NCI-H1417 (cell line): ENCODE measurements at places on chromosomes 5 and 9.

- DNase-seq: no peak
These were observed 116.6 kb upstream of the ABCA1 start for GRCh38 chr9:105044518-105044917.

DNA sequence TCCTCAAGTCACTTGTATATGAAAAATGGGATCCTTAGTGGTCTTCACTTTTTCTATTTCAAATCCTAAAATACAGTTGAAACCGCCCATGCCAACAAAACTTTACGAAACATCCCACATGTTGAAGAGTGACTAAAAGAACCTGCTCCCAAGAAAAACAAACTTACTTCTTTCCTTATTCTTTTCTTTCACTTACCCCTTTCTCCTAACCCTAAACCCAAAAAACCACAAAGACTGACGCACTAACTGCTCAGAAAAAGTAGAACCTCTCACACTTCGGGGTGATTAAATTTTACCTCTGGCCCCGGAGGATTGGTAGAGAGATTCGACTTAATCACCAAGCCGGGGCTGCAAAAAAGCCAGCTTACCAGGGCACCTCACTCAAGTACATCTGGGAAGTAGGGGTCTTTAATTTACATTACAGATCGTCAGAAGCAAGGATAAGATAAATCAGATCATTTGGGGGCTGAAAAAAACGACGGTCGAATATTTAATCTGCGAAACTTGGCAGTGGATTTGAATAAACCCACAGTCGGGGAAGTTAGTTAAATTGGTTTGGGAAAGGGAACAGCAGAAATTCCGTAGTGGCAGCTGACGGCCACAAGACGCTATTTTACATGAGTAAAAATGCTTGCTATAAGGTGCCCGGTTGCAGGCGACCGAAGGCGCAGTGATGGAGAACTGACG lies 1.3 kb downstream of the CDO1 start:
- DNase-seq: no peak

GRCh38 chr5:112886975-112887374 lies 25.9 kb downstream of the SRP19 start:
- no peak for DNase-seq

- DNase-seq: no peak
These were observed 29.4 kb downstream of the ABITRAM start for GRCh38 chr9:108963459-108964143.

- DNase-seq: no peak
These were observed 38.4 kb downstream of the ZFAND5 start for GRCh38 chr9:72326641-72327040.

- DNase-seq: no peak
These were observed 31.6 kb downstream of the NTNG2 start for GRCh38 chr9:132193227-132194124.

DNA sequence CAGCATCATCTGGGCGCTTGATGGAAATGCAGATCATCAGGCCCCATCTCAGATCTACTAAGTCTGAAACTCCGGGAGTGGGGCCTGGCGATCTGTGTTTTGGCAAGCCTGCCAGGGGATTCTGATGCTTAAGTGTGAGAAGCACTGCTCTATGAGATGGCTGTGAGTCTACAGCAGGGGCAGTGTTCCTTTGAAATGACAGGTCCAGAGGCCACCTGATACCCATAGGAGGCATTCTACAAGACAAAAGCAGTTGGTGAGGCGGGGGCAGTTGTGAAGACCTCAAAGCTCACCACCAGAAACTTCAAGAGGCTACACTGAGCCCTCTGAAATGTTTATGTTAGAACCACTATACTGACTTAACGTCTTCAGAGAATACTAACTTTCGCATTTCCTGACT lies 86.9 kb upstream of the SPATA31D4 start:
- no peak for DNase-seq

DNA sequence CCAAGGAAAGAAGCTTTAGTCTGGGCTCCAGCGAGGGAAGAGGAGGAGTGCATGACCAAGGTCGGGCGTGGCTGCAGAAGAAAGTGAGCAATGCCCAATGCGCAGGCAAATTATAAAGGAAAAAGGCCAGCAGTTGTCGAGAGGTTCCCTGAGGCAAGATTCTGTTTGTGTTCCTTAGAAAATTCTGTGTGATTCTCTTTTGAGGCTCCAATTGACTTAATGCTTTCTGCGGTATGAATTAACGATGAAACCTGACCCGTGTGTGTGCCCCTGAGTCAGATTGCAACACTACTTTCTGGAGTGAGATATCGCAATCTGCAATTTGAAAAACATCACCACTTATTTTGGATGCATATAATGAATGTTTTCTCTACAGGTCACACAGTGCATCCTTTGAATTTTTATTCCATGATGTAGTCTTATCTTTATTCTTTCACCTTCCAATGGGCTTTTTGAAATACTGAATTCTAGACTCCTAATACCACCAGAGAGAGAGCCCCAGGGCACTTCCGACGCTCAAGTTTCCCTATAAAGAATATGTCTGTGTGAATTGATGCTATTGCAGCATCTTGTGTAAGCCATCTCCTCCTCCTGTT lies 117.9 kb upstream of the IL6ST start:
- peak; percentile 31 for DNase-seq

DNA sequence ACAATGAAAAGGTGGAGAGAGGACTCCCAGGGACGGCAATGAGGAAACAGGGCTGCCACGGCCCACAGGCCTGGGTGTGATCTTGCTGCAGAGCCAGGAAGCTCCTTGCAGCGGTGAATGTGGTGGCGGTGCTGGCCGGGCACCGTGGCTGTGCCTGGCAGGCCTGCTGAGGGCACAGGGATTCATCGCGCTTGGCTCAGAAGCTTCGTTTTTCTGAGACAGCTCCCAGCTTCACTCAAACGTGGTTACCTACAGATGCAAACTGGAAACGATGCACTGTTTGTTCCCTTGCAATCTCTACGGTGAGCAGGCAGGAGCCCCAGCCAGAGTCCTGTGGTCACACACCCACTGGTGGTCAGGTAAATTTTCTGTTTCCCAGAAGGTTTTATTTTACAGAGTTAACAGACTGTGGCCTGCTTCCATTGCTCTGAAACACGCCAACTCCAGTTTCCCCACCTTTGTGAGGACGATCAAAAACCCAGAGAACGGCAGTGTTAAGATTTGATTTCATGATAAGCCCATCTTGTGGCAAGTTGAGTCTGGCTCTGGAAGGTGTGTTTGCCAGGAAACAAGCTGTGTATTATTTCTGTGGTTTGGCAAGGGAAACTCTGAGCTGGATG lies 183.9 kb downstream of the AUH start:
- DNase-seq: no peak

DNA sequence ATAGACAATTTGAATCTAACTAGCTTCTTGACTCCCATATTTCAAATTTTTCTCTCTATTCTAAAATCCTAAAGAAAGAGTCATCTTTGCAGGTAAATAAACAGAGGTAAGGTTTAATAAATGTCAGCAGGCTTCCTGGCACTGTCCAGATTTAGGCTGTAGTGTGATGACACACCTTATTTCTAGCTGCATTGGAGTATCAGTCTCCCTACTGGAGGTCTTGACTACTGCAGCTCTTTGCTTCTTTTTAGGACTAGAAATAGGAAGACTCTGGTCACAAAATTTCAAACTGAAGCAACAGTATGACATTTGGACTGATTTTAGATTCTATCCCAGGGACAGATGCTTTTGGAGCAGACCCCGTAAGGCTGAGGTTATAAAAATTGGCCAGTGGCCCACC lies 40.7 kb upstream of the PPP3R2 start:
- DNase-seq: no peak

GRCh38 chr9:121684381-121685145 lies 33.1 kb downstream of the DAB2IP start:
- peak; percentile 16 for DNase-seq

DNA sequence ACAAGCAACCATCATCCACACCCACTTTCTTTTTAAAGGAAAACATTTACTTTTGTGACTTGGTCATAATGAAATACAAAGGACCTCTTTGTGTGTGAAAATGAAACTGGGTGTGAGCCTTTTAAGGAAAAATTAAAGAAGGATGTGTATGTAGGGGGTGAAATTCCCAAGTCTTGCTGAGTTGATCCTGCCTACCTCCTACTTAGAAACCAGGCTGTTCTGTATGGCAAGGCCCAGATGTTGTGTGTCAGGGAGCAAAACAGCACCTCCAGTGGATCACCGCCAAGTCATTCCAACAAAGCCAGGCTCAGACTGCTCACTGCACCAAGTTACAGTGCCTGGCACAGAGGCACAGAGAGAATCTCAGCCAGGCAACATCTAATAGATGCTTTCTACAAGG lies 198.5 kb upstream of the FBN2 start:
- no peak for DNase-seq

- no peak for DNase-seq
These were observed 12.3 kb upstream of the C5orf24 start for GRCh38 chr5:134833340-134834032.

DNA sequence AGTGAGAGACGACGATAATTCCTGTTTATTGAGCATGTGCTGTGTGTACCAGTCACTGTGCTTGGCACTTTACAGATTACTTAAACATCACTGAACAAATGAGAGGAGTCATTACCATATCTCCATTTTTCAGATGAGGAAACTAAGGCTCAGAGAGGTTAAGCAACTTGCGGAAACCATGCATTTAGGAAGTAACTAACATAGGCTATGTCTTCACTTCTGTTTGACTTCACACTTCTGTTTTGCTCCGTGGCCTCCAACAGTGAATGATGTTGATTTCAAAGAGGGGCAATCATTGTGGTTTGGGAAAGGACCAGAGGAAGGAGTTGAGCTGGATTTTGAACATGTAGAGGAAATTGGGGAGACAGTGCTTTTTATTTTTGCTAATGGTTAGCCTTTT lies 16.7 kb downstream of the GCNT1 start:
- DNase-seq: no peak

GRCh38 chr5:94908889-94909480 lies 290.5 kb downstream of the SLF1 start:
- peak; percentile 56 for DNase-seq

GRCh38 chr5:129097498-129098296 lies 3.1 kb downstream of the ISOC1 start:
- DNase-seq: no peak

DNA sequence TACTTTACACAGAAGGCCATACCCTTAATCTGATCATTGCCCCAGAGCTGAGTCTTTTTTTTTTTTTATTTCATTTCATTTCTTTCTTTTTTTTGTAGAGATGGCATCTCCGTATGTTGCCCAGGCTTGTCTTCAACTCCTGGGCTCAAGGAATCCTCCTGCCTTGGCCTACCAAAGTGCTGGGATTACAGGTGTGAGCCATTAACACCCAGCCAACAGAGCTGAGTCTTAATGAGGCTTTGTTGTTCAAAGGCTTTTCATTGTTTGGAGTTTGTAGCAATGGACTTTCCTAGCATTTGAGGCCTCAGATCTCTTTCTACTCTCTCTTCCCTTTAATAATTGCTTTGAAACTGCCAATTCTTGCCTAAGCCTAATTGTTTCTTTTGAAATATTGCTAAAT lies 176.5 kb upstream of the FBN2 start:
- no peak for DNase-seq

DNA sequence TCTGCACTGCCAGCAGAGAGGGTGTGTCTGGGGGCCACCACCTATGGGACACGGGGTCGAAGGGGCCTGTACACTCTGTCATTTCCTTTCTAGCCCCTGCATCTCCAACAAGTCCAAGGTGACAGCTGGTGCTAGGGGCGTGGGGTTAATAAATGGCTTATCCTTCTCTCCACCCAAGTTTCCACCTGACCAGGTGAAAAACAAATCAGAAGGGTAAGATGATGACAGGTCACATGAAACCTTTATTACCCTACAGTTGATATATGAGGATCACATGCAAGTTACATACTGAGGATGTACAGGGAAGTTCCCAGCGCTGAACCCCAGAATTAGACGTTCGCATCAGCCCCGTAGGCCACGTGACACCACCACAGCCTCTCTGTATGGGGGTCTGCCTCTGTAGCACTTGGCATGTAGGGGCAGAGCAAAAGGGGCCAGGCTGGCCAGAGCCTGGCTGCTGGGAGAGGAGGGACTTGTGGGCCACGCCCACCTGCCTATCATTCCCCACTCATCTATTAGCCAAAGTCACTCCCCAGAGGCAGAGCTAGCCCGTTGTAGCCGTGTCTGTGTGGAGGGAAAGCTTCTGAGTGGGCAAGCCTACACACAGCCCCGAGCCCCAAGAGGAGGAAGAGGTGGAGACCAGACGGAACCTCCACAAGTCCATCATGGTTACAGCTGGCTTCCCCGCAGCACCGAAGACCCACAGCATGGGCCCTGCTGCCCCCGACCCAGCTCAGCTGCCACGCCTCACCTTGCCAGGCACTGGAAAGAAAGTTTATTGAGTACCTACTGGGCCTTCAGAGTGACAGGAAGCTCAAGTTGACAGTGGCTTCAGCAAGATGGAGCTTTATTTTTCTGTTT lies 2.2 kb downstream of the TMEM141 start:
- DNase-seq: no peak

- DNase-seq: no peak
These were observed 12.0 kb upstream of the PHYKPL start for GRCh38 chr5:178244576-178244975.

- no peak for DNase-seq
These were observed 3.0 kb downstream of the HACD4 start for GRCh38 chr9:21028466-21028865.

- DNase-seq: no peak
These were observed 19.6 kb upstream of the HRH2 start for GRCh38 chr5:175638305-175638704.

- DNase-seq: peak; percentile 18
These were observed 132.0 kb upstream of the WWC1 start for GRCh38 chr5:168159425-168159824.
